Skeletal muscle cell (primary cell): ENCODE measurements at places on chromosomes 4 and X.

DNA sequence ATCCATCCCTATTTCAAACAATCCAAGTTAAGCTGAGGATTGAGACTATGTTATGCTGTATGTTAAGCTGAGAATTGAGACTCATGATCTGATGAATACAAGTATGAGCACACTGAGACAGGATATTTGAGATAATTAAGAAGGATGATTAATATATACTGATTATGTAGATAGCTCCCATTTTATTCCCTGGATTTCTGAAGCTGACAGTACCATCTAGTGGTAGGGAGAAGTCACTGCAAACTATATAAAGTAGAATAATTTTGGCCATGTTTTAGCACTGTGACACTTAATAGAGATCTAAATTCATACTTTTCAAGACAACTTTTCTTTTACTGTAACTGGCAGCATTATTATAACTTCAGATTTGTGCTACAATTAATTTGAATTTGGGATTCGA is 63.8 kb upstream of the HPRT1 start:
- DNase-seq: no peak

GRCh38 chr4:90007494-90008167 is 113.0 kb downstream of the MMRN1 start:
- DNase-seq: no peak

DNA sequence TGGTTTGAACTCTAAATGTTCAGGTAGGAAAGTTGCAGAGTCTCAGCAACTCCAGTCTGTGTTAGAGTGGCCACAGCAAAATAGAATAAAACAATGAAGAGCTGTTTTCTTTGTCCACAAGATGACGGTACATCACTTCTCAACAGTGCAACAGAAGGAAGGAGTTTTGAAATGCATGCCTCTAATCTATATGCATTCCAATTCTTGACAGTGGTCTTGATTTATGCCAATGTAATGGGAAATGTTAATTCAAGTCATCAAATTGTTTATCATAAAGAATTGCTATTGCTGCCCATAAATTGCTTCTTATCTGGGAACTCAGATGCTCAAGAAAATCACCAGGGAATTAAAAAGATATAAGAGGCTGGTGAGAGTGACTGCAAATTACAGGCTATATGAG is 195.5 kb upstream of the PRPS2 start:
- no peak for DNase-seq

- no peak for DNase-seq
Observed at GRCh38 chrX:42127563-42127962, 204.2 kb upstream of the CASK start.

GRCh38 chrX:103663981-103664762 is 22.3 kb downstream of the MORF4L2 start:
- DNase-seq: no peak

- no peak for DNase-seq
Observed at GRCh38 chr4:80532674-80533333, 197.3 kb downstream of the CFAP299 start.

- no peak for DNase-seq
Observed at GRCh38 chrX:149648932-149649331, 17.3 kb upstream of the TMEM185A start.

DNA sequence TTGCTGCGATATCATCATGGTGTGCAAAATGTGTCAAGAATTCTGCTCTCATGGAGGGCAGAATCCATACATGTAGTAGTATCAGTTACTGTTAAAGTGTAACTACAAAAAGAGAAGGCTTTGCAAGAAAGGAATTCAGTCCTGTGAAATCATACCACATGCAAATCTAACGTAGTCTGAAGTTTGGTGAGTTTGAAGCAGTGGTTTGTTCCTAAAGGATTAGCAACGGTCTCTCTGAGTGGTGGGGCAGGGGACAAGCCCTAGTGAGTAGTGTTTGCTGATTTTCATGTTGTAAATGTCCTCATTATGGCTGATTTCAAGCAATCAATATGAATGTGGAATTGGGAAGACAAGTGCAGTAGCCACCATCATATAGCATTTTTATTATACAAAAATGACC is 47.1 kb upstream of the CLNK start:
- DNase-seq: no peak

GRCh38 chrX:11641349-11642065 is 24.2 kb downstream of the ARHGAP6 start:
- DNase-seq: no peak

GRCh38 chr4:41991916-41992767 is 1.8 kb downstream of the SLC30A9 start:
- DNase-seq: no peak

- no peak for DNase-seq
Observed at GRCh38 chr4:160136021-160136420, 1033.1 kb downstream of the RAPGEF2 start.

GRCh38 chr4:184386271-184386781 is 88.0 kb downstream of the IRF2 start:
- DNase-seq: no peak

DNA sequence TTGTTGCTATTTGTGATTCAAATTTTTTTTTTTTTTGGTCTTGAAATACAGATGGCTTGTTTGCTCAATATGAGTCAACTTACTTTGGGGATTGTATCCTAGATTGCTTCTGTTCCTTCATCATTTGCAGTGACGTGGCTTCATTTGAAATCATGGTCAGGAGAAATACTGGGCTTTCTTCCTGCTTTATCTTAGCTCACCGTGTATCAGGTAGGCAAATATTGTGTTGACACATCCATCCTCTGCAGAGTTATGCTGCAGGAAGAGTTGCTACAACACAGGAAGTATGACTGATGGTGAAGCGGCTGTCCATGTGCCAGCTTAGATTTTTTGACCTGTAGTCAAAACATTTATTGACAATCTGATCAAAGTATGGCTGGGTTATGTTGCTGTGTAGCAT is 232.2 kb downstream of the C4orf33 start:
- DNase-seq: no peak

DNA sequence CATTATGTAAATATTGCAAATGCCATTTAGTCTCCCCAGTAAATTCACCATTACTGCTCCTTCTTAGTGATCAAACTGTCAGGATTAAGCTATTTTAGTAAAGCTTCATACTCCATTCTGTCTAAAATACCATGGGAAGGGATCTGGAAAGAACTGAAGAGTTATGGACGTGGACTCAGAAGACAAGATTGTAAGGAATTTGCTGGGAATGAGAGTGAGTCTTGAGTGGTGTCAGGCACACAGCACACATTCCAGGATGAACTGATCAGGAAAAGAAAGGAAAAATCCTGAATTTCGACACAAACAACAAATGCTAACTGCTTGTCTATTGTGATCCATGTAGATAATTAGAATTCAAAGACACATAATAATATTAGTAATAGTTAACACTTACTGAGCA is 311.0 kb downstream of the CENPC start:
- DNase-seq: no peak

- DNase-seq: no peak
Observed at GRCh38 chrX:57379296-57379695, 92.8 kb downstream of the FAAH2 start.

DNA sequence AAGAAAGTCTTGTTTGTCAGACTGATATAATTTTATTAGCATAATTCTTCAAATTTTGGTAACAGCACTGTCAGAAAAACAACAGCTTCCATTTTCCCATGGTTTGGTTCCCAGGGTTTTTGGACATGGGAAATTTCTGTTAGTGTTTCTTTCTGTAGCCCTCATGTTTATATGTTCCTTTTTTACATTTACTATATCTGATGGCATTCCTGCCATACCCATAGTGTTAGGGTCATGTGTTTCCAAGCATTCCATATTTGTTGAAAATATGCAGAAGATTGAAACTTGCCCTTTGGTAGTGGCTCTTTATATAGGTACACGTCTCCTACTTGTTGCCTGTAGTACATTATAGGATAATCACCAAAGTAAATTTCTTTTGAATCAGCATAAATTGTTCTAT is 65.8 kb downstream of the PDLIM5 start:
- DNase-seq: no peak

DNA sequence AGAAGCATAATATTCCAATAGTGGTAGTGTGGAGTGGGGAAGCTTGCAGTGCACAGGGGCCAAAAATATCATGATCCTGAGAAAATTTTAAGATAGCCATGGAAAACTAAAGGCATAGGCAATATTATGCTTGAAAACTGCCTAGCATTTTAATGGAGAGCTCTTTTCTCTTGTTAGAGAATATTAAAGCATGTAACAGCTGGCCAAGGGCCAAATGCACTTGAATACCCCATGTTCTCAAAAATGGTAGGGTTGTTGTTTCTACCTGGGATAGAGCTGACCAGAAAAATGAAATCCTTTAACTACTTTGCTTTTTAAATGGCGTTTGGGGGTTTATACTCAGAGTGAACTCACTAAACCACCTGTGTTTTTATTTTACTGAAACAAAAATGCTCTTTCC is 739.6 kb upstream of the SLIT2 start:
- no peak for DNase-seq

DNA sequence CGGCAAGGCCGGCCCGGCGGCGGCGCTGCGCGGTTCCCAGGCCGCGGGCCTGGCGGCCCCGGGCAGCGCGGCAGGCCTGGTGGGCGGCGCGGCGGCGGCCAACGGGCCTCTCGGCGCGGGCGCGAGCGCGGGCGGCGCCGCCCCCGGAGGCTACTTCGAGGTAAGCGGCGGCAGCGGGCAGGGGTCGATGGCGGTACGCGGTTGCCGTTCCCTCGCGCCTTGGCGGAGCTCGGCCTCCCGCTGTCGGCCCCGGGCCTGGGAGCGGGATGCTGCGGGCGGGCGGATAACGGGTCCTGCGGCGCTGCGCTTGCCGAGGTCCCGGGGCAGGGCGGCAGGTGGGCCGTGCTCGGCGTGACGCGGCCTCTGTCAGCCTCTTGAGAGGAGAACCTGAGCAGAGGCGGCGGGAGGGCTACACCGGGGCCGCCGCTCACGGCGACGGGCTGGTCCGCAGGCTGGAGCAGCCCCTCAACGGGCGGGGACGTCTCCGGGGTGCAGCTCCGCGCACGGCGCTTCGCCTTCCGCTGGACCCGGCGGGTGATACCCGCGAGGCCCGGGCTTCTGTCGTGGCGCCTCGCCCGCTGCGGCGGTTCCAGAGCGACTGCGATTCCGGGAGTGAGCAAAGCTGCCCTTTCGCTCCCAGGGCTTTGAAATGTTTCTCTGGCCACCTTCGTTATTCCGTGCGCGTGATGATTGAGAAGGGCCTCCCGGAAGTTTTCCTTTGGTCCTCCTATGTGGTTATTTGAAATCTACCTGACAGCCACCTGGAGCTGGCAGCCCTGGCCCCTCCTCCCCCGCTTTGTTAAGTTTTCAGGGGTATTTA is 774 bp downstream of the FAM193A start:
- no peak for DNase-seq

DNA sequence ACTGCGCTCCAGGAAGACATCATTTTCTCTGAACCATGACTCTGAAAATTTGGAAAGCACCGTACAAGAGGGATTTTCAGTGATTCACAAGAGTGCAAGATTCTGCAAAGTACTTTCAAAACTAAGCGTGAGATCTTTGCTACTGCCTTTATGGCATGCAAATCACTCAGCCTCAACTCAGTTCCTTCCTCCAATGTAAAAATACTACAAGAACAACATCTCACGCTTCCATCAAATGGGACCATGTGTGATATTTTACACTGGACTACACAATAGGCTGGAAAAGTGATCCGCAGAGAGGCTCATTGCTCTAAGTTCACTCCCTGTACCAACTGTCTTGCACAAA is 674 bp upstream of the IL15 start:
- no peak for DNase-seq

GRCh38 chrX:100591256-100592051 is 6.7 kb downstream of the TNMD start:
- no peak for DNase-seq

DNA sequence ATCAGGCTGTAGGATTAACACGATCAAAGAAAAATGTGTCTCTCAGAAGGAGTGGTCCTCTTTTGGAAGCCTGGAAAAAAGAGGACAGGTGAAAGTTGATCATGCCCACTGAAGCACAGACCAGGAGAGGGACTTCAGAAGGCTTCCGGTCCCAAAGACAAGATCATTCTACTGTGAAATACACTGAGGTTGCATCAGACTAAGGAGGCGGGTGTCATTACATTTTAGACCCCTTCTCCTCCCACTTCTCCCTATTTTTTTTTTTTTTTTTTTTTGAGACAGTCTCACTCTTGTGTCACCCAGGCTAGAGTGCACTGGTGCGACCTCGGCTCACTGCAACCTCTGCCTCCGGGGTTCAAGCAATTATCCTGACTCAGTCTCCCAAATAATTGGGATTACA is 67.5 kb downstream of the RBM47 start:
- no peak for DNase-seq

GRCh38 chr4:66169341-66169740 is 499.1 kb upstream of the EPHA5 start:
- no peak for DNase-seq

- no peak for DNase-seq
Observed at GRCh38 chr4:5865896-5866599, 26.8 kb downstream of the CRMP1 start.

DNA sequence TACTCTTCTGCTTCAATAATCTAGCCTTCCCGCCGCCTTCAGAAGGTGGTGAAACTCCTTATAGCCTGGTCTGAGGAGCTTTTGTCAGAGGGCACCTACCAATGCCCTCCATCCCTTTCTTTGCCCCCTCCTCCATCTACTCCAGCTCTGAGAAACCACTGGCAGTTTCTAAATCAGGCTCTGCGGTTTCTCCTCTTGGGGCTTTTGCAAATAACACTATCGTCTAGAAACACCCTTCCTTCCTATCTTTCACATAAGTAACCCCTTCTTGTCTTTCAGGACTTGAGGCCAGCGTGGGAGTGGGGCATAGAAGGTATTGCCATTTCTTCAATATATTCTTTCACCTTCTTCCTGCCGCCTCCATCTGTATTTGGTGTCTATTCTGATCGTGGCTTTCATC is 1.2 kb upstream of the EFHC2 start:
- no peak for DNase-seq

- no peak for DNase-seq
Observed at GRCh38 chr4:55323375-55323774, 22.7 kb upstream of the SRD5A3 start.

DNA sequence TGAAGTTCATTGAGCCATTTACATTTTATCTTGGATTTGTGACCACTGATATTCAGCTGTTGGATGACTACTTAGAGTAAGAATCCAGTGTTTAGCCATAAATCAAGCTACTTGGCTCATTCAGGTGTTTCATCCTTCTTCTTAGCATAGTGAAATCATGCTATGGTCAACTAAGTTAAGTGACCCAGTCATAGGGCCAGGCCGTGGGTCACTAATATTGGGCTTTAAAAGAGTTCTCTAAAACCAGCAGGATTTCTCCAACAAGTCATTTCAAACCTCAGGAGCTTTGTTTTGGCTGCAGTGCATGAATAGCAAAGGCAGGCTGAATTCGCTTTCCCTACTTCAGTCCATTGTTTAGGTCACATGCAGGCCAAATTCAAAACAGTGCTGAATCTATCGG is 181.0 kb downstream of the MAML3 start:
- no peak for DNase-seq

DNA sequence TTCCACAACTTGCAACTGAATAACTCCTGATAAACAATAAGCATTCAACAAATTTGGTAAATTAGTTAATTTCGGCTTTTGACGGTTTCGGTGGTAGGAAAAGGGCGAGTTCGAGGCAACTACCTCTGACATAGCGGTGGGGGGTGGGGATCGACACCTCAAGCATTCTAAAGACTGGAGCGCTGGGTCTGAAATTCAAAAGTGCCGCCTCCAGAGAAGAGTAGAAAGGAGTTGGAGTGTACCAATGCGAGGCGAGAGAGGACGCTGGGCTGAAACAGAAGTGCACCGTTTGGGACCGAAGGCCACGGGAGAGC is 725 bp downstream of the SMC1A start:
- no peak for DNase-seq
